ENCODE measurements at places on chromosomes 2 and 18. TPM values are rescaled to one million over a fixed set of nuclear protein-coding genes. Genes with fewer than 3 reads are reported as not detected.

DNA sequence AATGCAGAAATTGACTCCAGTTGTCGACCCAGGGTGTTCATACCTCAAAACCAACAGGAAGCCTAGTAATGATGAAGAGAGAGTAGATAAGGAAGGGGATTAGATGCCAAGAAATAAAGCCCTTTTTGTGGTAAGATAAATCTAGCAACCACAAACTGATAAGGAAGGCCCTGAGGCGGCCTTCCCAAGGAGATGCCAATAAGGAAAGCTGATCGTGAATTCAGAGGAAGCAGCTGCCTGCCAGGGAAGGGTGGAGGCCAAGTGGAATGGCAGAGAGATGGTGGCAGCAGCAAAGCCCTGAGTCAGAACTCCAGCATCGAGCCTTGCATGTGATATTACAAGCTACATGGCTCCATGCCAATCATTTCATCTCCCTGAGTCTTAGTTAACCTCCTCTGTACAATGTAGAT lies 126.3 kb downstream of the IRS1 start:
- peak; percentile 40 for DNase-seq

GRCh38 chr2:239313776-239314175 lies 87.0 kb downstream of the HDAC4 start:
- DNase-seq = no peak

- peak; percentile 81 for DNase-seq
These were observed 9.6 kb downstream of the HOXD8 start for GRCh38 chr2:176138923-176139660.

- DNase-seq = no peak
These were observed 131.7 kb upstream of the FAM98A start for GRCh38 chr2:33730804-33731203.

DNA sequence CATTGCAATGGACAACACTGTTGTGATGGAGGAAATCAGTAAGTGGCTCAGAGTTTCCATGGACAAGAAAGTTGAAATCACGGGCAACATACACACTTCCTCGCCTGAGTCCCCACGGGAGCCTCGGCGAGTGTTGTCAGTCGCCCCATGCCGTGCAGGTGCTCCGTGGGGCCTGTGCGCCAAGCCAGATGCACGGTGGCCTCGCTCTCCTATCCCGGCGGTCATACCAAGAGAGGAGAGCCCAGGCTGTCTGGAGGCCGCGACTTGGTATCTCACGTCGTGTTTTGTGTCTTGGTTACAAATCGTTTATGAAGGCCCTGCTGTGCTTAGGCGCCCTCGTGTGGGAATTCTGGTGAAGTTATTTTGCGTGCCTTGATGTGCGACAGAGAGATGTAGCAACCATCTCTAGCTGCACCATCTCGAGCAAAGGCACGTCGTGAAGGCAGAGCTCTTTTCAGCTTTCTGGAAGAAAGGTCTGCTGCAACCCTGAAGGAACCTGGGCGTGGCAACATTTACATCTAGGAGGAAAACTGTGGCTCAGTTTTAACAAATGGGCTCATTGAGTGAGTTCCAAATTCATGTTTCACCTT lies 21.8 kb downstream of the ATG4B start:
- DNase-seq = peak; percentile 74

- no peak for DNase-seq
These were observed 11.8 kb downstream of the FBLN7 start for GRCh38 chr2:112149866-112150435.

DNA sequence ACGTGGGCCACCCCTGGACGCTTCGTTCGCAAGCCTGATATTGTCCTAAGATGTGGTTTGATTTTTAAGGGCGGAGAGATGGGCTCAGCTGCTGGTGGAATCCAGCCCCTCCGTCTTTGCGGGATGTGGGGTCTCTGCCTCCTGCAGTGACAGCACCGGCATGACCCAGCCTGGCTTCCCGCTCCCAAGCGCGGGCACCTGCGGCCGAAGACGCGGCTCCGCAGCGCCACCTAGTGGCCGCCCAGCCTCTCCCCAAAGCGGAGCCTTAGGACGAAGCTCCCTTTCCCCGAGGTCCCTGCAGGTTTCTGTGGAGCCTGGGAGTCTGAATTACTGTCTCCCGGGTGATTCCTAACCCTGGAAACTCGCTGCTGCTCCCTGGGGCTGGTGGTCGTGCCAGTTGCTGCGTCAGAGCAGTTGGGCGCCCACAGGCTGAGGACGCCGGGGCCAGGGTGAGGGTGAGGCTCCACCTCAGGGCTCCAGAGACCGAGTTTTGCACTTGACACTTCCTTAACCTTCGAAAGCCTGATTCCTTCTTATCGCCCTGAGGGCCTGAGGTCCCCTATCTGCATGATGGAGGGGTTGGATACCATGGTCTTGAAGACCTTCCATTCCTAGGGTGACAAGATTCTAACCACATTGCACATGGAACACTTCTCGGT lies 137.5 kb downstream of the TPO start:
- DNase-seq = peak; percentile 69

DNA sequence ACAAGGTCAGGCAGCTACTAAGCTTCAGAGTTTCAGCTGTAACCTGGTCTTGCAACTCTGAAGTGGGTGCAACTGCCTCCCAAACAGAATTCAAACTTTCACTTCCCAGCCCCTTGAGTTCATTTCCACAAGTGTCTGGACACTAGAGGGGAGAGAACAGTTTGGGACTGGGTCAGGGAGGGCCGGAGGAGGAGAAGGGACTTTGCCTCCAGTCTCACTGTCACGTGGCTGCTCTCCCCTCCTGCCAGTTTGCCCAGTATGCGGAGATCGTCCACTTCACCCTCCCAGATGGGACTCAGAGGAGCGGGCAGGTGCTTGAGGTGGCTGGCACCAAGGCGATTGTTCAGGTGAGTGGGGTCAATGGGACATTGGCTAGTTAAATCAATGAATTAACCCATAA lies 20.6 kb upstream of the ANKRD53 start:
- no peak for DNase-seq

DNA sequence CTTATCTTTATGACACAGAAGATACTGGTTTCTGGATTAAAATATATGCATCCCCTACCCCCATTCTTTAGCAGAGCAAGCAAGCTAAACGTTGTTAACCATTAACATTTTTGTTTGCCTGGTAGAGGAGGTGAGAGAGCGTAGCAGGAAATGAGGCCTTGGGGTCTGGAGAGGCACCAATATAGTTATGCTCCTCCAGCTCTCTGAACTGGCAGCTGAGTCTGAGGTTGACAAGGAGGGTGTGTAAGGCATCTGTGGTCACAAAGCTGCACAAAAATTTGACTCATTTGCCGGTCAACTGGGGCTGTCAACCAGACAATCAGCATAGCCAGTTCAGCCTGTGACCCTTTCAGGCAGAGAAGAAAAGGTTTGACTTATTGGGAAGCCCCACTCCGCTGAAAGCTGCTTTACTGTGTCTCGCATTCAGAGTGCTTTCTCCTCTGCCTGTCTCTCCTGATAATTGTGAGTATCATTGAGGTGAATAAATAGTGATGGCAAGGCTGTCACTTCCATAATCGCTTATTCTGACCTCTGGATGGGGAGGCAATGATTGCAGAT lies 647.5 kb upstream of the SETBP1 start:
- no peak for DNase-seq

- DNase-seq = no peak
These were observed 304.4 kb upstream of the SALL3 start for GRCh38 chr18:78675231-78675630.

DNA sequence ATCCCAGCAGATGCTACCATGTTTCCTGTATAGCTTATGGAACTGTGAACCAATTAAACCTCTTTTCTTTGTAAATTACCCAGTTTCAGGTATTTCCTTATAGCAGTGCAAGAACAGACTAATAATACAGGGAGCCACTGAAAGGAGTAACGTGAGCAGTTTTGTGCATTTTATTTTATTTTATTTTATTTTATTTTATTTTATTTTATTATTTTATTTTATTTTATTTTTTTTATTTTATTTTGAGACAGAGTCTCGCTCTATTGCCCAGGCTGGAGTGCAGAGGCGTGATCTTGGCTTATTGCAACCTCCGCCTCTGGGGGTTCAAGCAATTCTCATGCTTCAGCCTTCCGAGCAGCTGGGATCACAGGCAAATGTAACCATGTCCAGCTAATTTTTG lies 156.3 kb upstream of the MSH6 start:
- no peak for DNase-seq

DNA sequence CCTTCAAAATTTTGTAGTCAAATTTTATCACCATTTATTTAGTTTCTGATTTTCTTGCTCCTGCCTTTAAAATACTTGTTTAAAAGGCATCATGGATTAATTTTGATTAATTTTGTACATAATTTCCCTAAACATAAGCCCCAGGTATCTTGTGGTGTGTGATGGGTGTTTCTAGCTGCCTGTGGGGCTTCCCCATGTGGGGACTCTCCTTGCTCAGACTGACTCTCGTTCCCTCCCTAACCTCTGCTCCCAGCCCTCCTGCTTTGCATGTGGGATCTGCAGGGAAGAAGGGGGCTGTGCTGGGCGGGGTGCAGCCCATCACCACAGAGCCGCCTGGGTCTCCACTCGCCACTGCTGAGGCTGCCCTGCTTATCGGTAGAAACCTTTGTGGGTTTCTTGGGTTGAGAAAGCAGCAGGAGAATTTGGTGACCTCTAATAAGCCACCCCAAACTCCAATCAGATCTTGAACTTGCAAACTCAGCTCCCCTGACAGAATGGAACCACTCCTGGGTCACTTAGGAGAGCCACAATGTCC lies 72.5 kb downstream of the MRPS9 start:
- DNase-seq = no peak

DNA sequence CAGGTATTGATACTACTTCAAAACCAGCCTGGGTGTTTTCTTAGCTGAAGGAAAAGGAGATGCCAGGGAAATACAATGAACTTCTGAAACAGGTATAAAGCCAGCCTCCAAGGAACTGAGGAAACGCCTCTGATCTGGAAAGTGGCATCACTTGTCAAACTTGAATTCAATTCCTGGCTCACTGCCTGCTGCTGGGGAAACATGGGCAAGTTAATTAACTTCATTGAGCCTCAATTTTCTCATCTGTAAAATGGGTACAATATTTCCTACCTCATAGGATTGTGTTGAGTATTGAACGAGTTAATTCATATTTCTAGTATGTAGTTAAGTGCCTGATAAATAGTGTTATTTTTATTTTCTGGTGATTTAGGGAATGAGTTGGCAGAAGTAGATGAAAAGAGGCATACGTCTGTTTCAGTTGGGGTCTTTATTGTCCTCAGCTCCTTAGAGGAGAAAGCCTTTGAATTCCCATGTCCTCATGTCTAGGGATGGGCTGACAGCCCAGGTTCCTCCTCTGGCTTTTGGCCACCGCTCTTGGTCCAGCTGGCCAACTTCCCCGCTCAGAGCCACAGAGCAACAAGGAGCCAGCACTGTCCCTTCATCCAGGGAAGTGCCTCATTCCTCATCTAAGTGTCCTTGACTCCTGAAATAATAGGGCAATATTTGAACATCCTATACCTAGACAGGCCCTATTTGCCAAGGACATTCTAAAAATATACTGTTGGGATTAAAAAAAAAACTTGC lies 210.5 kb upstream of the GATA6 start:
- DNase-seq = no peak

DNA sequence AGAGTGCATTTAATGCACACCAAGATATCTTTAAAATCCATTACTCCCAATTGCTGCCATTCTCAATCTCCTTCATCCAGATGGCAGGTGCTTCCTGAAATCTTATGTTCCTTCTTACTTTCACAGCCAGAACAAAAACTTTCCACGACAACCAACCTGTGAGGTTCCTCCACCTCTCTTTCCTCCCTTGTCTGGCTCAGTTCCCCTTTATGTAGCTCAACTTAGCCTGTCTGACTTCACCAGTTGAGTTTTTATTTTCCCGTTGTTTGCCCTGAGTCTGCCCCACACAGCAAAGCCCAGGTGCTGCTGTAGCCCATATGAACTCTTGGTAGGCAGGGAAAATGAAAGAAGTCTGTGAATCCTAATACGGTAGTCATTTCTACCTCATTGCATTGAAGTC lies 112.5 kb downstream of the MREG start:
- no peak for DNase-seq

- no peak for DNase-seq
These were observed 153.2 kb upstream of the ETAA1 start for GRCh38 chr2:67243919-67244318.

The SLC19A3 gene
- polyA plus RNA-seq = 0.74 TPM

The SERPINB4 gene
- polyA plus RNA-seq = not detected

The FHOD3 gene
- 41.0 TPM for polyA plus RNA-seq

The ASAP2 gene
- 20.7 TPM for polyA plus RNA-seq

The SOX11 gene
- polyA plus RNA-seq = 24.5 TPM

The SLC30A3 gene
- polyA plus RNA-seq = 0.48 TPM

The EML6 gene
- 46.8 TPM for polyA plus RNA-seq

The B3GNT7 gene
- 0.51 TPM for polyA plus RNA-seq

The TMEM200C gene
- polyA plus RNA-seq = 0.22 TPM

The DYSF gene
- 132 TPM for polyA plus RNA-seq

The IL1RN gene
- polyA plus RNA-seq = 2.2 TPM

All from muscle of back (tissue), 13 donors.